ENCODE measurements at places on chromosomes 4 and X.

- no peak for DNase-seq
Observed at GRCh38 chrX:18129690-18130089, 91.0 kb downstream of the BEND2 start.

GRCh38 chrX:46039526-46039925, 505.7 kb downstream of the ZNF674 start:
- DNase-seq: no peak

GRCh38 chrX:30533266-30533665, 44.3 kb downstream of the TASL start:
- no peak for DNase-seq

DNA sequence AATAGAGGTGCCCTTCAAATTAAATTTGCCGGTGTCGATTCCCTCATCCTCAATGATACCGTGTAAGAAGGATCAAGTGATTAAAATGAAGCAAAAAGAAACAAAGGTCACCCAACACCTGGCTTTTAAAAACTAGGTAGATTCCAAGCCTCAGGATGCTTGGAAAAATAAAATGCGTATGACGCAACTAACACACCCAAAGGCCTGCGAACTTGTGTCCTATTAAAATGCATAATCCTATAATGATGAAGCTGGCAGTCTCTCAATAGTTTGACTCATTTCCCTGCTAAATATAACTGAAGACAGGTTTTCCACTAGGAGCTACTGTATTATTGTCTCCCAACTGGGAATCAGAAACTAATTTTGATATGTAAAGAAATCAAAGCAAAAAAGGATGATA, 263.2 kb downstream of the DHX15 start:
- DNase-seq: no peak

- no peak for DNase-seq
Observed at GRCh38 chrX:137352101-137352660, 213.7 kb upstream of the ZIC3 start.

GRCh38 chr4:142347241-142347640, 498.9 kb downstream of the INPP4B start:
- no peak for DNase-seq

GRCh38 chr4:8917868-8918783, 46.5 kb upstream of the HMX1 start:
- no peak for DNase-seq
